ENCODE measurements at places on chromosomes 3 and 15. TPM values are rescaled to one million over a fixed set of nuclear protein-coding genes. Genes with fewer than 3 reads are reported as not detected.

The SCG3 gene
- polyA plus RNA-seq = not detected

The SLCO3A1 gene
- 5.1 TPM for polyA plus RNA-seq

The ANAPC13 gene
- polyA plus RNA-seq = 60.3 TPM

The MRAS gene
- polyA plus RNA-seq = 75.7 TPM

- DNase-seq = no peak
These were observed 19.6 kb downstream of the CD86 start for GRCh38 chr3:122074621-122075265.

GRCh38 chr3:181486141-181486885 is 225.4 kb upstream of the SOX2 start:
- DNase-seq = peak; percentile 1

DNA sequence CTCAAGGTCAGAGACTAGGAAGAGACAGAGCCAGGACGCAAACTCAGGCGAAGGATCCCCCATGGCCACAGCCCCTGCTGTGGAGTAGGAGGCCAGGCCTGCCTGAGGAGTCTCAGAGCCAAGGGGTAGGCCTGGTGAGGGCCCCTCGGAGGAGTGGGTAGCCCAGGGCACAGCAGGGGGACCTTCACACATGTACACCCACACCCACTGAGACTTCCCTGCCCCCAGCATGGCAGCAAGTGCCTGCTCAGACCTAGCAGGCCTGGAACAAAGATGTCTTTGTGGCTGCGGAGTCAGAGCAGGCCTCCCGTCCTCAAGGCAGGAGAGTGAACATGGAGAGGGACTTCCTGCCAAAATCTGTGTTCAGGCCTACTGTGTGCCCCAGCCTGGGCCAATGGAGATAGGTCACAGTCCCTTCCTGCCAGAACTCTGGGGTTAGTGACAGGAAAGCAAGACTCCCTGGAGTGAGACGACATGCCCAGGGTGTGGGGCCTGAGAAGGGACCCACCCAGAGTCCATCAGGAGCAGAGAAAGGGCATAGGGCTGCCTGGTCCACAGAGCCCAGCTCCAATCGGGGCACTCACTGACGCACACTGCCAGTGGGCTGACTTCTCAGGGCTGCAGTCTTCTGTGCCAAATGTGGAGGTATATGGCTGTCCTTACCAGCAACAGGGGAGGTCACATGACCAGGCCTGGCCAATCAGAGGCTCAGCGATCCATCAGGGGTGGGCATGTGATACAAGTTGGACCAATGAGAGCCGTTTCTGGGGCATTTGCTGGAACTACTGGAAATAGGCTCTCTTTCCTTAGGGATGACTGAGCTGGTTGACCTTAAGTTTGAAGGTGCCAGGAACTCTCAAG is 2.3 kb downstream of the GRIP2 start:
- DNase-seq = no peak

- no peak for DNase-seq
These were observed 27.4 kb upstream of the FOXB1 start for GRCh38 chr15:59976480-59977271.

GRCh38 chr3:173513123-173513522 is 115.6 kb downstream of the NLGN1 start:
- no peak for DNase-seq

- DNase-seq = no peak
These were observed 35.3 kb downstream of the CHRD start for GRCh38 chr3:184415203-184415490.

DNA sequence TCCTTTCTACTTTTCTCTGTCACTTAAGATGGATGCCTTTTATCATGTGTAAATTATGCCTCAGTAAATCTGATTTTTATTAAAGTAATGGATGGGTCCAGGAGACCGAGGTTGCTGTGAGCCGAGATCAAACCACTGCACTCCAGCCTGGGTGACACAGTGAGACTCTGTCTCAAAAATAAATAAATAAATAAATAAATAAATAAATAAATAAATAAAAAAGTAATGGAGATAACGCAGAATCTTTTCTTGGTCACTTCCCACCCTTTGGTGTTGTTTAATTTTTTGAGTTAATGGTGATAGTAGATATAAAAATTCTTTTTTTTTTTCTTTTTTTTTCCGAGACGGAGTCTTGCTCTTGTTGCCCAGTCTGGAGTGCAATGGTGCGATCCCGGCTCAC is 44.1 kb upstream of the MUC13 start:
- DNase-seq = no peak

Data from hindlimb muscle (tissue), 1 donor.